ENCODE measurements at places on chromosomes 2 and 18. TPM values are rescaled to one million over a fixed set of nuclear protein-coding genes. Genes with fewer than 3 reads are reported as not detected.

Gene FAM168B
- polyA plus RNA-seq, result 120 TPM

Gene LRRTM4
- 0.34 TPM for polyA plus RNA-seq

Gene CPLX4
- not detected for polyA plus RNA-seq

Gene HOXD11
- polyA plus RNA-seq, result 3.3 TPM

Gene DSC2
- polyA plus RNA-seq, result 1.6 TPM

Gene PAX3
- not detected for polyA plus RNA-seq
